ENCODE measurements at places on chromosomes 7 and 10.
A peak's percentile ranks its signal among the peaks of the same experiment; 100 is the strongest.

DNA sequence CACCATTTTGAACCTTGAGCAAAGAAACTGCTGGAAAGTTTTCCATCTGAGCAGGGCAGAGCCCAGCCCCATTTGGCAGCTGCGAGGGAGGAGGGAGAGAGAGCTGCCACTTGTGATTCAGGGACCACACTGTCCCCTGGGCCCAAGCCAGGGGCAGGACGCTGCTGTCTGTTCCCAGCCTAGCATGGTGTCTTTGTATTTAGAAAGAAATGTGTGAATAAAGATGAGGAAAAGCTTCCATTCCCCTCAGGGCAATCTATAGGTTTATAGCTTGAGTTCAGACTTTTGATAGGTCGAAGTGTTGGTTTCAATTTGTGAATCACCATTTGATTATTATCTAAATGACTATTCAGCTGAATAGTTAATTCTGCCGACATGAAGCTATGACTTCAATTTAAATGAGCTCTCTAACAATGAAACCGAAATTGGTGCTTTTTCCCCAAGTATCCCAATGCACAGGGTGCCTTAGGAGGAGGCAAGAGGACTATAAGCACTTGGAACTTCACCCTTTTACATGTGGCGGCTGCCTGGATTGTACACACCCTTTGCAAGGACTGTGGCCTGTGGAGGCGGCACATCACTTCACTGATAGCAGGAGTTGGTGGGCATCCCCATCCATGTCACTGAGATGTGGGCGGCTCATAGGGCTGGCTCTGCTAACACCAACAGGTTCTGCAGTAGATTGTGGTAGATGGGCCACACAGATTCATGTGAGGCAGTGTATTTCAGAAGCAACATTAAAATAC lies 223.5 kb downstream of the CCDC3 start:
- no peak for DNase-seq

DNA sequence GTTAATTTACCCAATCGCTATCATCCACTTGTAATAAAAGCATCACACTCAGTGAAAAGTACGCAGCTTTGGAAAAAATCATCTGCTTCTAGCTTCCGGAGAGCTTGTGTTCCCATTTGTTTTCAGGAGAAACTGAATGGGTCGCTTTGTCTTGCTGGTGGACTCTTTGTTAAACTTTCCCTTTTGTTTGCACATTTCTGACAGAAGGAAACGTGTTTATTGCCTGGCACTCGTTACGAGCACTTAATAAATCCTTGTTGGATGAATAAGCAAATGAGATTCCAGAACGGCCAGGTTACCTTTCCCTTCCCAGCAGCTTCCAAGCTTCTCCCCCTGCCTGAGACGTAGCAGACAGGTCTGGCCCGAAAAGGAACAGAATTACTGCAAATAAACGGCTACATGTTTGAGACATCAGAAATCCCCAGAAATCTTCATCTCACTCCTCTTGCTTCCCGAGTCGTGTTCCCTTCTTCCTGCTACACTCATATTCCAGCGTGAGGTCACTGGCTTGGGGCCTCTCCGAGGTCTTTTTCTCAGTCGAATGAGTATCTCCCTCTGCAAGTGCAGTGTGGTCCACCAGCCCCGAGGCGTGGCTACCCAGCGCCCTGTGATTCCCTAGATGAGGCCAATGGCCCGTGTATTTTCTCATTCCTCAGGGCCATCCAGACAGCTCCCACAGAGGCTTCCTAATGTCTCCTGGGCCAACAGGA lies 167.2 kb downstream of the FRMD4A start:
- DNase-seq = no peak

DNA sequence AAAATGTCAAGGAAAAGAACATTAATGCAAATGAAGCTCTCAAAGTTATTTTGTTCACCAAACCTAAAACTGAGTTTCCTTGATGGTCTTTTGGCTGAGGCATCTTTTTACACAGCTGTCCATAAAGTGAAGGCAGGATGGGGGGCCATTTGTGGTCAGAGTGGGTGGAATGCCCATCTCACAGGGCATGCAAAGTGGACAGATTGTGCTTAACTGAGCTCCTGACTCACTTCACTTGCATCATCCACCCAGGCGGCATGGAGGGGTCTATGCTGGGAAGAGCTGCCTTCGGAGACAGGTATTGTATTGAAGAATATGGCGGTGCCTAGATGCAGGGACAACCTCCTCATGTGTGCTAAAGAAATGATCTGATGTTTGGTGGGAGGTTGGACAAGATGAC lies 905.3 kb downstream of the KCNMA1 start:
- DNase-seq = no peak

- DNase-seq = no peak
These were observed 10.2 kb upstream of the MACC1 start for GRCh38 chr7:20227291-20227795.

- DNase-seq = no peak
These were observed 56.8 kb upstream of the OCM2 start for GRCh38 chr7:98046816-98047215.

GRCh38 chr10:133388236-133388972 lies 5.6 kb upstream of the MTG1 start:
- no peak for DNase-seq

GRCh38 chr10:24483701-24484100 lies 240.0 kb downstream of the ARHGAP21 start:
- DNase-seq = peak; percentile 76

DNA sequence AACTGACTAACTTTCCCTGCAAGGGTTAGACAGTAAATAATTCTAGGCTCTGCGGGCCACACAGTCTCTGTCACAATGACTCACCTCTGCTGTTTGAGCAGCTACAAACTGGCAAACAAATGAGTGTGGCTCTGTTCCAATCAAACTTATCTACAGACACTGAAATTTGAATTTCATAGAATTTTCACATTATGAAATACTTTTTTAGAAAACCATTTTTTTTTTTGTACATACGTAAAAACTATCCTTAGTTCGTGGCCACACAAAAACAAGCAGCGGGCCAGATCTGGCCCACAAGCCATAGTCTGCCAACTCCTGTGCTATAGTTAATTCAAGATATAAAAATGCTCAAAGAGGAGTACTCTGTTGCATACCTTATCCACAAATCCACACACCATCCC lies 32.6 kb downstream of the PIP4K2A start:
- DNase-seq = peak; percentile 62

- no peak for DNase-seq
These were observed 67.8 kb upstream of the ATP6V0A4 start for GRCh38 chr7:138865843-138866242.

DNA sequence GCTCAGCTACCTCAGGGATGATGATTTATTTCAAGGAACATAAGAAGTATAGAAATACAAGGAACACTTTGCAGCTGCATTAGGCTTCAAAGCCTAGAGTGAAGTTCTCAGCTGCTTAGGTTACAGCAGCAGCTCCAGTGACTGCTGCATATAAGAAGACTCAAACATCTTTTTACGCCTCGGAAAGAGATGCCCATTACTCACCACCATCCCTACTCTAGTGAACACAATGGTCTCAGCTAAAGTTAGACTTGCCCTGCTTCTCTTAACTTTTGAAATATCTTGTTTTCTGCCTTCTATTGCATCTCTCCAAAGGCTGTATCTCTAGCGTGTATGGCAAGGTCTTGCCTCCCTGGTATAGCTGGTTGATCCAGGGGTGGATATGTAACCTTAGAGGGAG lies 356.0 kb downstream of the PHF14 start:
- no peak for DNase-seq

DNA sequence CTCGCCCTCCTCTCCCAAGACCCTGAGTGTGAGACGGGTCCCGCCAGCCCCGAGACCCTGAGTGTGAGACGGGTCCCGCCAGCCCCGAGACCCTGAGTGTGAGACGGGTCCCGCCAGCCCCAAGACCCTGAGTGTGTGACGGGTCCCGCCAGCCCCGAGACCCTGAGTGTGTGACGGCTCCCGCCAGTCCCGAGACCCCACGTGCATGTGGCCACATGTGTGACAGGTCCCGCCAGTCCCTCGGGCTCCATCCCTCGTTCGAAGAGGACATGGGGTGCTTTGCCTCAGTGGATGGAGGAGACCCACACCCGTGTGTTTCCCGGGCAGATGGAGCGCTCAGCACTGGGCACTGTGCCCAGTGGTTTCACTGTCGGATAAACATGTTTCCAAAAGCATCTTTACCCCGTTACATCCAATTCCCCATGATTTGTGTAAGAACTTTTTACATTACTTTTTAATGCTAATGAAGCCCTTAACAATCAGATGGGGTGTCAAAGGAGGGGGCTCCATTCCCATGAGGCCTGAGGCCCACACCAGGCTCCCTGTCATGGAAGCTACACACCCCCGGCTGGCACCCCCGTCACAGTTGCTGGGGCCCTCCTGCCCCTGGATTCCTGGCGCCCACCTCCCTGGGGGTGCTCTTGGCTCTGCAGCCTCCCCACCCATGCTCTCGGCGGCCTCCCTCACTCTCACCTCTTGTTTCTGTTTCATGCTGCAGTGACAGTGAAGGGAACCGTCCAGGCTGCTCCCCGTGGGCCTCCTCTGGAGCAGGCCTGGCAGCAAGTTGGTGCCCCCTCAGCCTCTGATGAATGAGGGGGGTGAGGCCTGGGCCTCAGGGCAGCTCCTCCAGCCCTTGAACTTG lies 48.5 kb upstream of the CFAP46 start:
- DNase-seq = no peak

DNA sequence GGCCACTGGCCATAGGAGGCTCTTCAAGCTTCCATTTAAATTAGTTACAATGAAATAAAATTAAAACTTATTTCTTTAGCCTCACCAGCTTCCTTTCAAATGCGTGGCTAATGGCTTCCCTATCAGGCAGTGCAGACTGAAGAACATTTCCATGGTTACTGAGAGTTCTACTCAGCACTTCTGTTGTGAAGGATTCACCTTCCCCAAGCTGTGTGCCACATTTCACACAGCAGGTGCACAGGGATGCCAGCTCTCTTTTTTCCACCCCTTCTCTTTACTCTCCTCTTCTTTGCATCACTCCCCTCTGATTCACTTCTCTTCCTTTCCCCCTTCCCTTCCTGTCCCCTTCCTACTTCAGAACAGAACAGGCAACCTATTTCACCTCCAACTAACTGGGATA lies 833 bp downstream of the GDF2 start:
- no peak for DNase-seq

DNA sequence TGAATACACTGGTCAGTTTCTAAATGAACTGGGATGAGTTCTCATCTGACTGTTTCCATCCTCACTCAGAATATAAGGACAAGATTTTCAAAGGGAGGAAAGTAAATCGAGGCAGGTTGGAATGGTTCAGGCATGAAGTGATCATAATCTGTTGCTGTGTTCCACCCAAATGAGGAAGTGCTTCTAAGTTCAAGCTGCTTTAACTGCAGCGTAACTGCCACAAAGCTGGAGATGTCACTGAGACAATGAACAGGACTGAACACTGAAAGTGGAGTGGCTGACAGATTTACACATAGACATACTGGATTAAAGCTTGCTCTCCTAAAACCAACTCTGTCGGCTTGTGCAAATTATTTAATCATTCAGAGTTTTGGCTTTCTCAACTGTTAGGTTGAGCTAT lies 66.6 kb downstream of the GPR37 start:
- no peak for DNase-seq

DNA sequence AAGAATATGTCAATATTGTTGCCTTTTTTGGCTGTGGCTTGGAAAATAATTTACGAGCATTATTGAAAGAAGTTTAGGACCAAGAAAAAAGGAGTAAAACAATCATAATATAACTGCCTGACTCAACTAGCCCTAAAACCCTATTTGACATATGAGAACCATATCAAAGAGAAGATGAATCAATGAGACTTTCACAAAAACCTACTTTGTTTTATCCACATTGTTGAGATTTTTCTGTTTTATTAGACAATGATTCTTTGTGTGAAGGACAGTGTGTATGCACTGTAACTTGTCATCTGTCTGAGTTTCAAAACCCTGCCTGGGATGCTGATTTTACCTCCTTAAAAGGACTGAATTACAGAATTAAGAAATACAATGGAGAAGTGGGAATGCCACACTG lies 19.0 kb downstream of the SOSTDC1 start:
- no peak for DNase-seq

GRCh38 chr7:24702755-24703154 lies 54.5 kb downstream of the GSDME start:
- DNase-seq = peak; percentile 6

- DNase-seq = peak; percentile 9
These were observed 87.7 kb downstream of the PRKG1 start for GRCh38 chr10:51162002-51162401.

GRCh38 chr7:157923903-157924630 lies 587.3 kb downstream of the DNAJB6 start:
- DNase-seq = no peak

GRCh38 chr7:124754576-124755268 lies 10.9 kb downstream of the GPR37 start:
- DNase-seq = no peak

DNA sequence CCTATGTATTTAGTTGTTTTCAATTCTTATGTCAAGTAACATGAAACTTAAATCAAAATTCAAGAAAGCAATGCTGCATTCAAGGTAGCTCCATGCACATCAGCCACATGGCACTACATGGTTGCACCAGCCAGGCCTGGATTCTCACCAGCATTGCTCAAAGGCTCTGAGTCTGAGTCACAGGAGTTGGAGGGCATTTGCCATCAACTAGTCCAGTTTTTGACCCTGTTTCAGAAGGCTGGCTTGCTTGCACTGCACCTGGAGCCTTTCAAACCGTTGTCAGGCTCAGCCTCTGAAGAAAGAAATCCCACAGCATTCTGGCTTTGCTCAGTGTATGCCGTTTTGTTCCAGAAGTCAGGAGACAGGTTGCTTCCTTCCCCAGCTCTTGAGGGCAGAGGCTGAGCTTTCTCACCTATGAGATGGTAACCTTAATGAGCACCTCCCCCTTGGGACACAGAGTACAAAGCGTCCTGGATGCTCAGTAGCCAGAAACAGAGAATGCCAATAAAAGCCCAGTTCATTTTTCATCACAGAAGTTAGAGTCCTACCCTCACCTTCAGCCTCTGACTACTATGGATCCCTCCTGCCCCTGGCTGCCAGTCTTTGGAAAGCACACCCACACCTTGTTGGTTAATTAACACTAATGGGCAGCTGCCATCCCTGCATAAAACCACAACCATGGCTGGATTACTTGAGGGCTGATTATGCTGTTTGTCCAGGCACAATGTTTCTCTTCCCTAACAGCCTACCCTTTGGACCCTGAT lies 288.4 kb upstream of the LRRTM3 start:
- DNase-seq = peak; percentile 31

GRCh38 chr10:79178614-79179163 lies 109.9 kb downstream of the ZMIZ1 start:
- DNase-seq = peak; percentile 87

DNA sequence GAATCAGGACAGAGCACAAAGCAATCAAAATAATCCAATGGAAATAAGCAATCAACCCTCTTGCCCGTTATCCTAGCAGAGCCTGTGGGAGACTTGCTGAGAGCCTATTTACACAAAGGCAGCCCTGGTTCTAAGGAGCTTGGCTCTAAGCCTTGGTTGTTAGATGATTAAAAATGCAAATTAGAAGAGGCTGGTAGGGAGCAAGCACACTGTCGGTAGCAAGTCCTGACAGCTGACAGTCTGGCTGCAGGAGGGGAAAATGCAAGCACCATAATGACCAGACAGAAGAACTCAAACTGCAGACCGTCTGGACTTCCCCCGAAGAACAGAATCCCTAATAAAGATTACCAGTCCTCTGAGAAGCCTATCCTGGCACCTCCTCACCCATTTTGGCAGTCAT lies 131.8 kb upstream of the CTTNBP2 start:
- DNase-seq = no peak

All from fibroblast of skin of scalp (primary cell).